ENCODE measurements at places on chromosomes 4 and X.
A peak's percentile ranks its signal among the peaks of the same experiment; 100 is the strongest.

DNA sequence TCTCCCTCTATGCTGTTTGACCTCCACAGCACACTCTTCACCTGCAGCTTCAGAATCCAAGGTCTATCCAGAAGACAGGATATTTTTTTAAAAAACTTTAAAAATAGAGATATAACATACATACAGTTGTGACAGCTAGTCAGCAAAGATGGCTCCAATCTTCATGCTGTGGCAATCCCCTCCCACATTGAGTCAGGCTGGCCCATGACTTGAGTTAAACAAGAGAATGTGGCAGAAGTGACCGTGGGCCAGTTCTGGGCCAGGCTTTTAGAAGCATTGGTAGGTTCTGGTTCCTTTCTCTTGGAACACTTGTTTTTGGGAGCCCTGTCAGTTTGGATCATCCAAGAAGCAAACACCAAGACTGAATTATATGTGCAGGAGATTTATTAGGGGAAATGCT is 36.1 kb upstream of the REPS2 start:
- DNase-seq, result no peak

- no peak for DNase-seq
Measured at GRCh38 chrX:41326431-41326830, 7.5 kb upstream of the DDX3X start.

- no peak for DNase-seq
Measured at GRCh38 chr4:120801137-120801758, 121.3 kb downstream of the PRDM5 start.

- DNase-seq, result no peak
Measured at GRCh38 chr4:173318240-173318639, 15.9 kb downstream of the HMGB2 start.

GRCh38 chr4:5887361-5888221 is 5.3 kb downstream of the CRMP1 start:
- no peak for DNase-seq

GRCh38 chr4:1113311-1114009 is at the start of gene RNF212:
TSS of gene RNF212 (minus strand) at chr4:1113564. CDS start at chr4:1113464, 100 bp downstream.
- peak; percentile 3 for DNase-seq

DNA sequence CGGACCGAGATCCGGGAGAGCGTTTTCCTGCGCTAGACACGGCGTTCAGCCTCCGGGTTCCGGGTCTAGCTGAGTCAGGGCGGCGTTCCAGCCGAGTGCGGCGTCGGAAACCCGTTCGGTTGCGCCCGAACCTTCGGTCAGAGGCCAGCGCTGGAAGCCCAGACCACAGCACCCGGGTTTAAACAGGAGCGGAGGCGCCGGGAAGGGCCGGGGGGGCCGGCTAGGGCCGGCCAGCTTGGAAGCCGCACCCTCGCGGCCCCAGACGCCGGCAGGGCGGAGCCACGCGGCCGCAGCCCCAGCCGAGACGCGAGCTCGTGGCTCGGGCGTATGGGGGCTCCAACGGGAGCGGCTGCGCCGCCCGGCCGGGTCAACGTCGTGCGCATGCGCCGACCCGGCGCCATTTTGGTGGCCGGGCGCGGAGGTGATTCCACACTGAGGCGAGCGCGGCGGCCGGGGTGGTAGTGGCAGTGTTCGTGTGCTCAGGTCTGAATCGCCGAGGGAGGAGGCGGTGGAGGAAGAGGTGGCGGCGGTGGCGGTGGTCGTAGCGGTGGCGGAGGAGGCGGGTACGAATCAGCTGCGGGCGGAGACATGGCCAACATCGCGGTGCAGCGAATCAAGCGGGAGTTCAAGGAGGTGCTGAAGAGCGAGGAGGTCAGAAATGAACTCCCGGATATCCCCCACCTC is at the start of gene UBE2K:
TSS of gene UBE2K (plus strand) at position 397 of the 684 bp plus-strand sequence. CDS start at position 589, 192 bp downstream.
- DNase-seq, result peak; percentile 77

DNA sequence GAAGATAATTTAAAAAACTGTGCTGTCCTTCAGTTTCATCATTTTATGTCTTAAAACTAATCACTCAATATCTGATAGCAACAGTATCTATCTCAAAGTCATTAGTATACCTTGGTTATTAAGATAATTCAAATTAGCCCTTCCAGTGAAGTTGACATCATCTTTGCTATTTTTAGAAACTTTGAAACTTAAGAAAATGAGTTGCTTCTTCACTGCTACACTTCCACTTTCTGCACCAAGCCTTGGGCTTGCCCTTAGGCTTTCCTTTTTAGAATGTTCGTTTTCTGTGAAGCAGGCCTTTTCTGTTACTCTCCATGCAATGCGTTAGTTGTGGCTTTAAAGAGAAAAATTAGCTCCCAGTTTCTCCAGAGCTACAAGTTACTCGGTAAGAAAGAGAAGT is 4.4 kb upstream of the VAMP7 start:
- no peak for DNase-seq

DNA sequence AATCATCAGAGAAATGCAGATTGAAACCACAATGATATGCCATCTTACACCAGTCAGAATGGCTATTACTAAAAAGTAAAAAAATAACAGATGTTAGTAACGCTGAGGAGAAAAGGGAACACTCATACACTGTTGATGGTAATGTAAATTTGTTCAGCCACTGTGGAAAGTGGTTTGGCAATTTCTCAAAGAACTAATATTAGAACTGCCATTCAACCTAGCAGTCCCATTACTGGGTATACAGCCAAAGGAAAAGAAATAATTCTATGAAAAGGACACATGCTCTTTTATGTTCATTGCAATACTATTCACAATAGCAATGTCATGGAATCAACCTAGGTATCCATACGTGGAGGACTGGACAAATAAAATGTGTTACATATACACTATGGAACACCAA is 566.3 kb downstream of the STPG2 start:
- DNase-seq, result no peak

DNA sequence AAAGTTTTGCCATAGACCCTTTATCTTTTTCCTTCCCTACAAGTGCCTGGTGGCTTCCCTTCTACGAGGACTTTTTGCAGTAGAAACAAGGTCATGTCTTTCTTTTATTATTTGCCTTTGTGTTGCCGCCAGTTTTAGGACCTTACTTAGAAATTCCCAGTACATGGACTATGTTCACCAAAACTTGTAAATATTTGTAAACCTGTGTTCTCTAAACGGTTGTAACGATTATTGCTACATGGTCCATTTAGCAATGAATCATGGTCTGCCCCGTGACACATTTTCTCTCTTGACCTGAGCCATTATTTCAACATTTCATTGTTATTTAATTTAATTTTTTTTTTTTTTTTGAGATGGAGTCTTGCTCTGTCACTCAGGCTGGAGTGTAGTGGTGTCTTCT is 110.7 kb downstream of the MFAP3L start:
- DNase-seq, result no peak

DNA sequence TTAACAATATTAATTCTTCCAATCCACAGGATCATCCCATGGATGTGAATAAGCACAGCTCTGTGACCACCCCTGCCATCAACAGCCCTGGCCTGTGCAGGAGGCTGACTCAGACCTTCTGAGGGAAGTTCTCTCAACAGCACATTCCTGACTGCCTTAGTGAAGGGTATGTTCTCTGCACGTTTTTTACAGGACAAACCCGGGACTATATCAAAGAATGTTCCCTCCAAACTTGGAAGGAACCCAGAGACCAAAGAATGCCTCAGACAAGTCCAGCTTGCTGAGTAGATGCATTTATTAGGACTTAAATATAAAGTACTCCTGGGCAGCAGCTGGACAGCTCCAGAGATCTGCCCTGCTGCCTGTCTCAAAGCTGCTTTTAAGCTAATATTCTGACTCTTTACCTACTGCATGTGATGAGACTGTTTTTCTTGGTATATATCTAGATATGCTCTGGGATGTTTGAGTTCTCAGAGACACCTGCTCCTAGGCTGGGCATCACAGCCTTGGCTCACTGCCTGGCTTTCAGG is 1127.8 kb upstream of the PRKX start:
- no peak for DNase-seq

DNA sequence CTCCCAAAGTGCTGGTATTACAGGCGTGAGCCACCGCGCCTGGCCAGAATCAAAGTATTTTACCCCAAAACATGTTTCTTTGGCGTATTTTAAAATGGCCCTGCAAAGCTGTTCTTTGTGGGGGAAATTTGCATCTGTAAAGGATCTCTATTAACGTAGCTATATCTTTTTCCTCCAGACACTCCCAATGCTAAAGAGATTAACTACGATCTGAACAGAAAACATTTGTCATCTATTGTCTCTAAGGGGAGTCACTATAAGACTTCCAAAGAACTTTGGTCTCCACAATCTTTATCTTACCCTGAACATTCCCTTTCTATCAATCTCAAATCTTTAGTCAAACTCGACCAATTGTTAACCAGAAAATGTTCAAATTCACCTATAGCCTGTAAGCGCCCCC is 19.1 kb upstream of the PDS5A start:
- no peak for DNase-seq

DNA sequence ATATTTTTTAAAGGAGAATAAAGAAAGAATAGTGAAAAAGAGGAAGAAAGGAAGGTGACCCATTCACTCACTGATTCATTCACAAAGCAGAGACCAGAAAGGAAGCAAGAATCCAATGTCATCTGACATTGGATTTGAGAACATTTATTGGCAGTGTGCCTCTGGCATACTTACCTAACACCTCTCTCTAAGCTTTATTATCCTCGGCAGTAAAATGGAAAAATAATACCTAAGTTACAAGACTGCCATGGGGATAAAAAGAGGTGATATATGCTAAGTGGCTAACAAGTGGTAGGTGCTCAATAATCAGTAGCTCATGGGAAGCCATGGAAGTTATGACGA is 41.6 kb upstream of the PPARGC1A start:
- no peak for DNase-seq

- DNase-seq, result no peak
Measured at GRCh38 chr4:118711052-118711451, 25.9 kb downstream of the METTL14 start.

DNA sequence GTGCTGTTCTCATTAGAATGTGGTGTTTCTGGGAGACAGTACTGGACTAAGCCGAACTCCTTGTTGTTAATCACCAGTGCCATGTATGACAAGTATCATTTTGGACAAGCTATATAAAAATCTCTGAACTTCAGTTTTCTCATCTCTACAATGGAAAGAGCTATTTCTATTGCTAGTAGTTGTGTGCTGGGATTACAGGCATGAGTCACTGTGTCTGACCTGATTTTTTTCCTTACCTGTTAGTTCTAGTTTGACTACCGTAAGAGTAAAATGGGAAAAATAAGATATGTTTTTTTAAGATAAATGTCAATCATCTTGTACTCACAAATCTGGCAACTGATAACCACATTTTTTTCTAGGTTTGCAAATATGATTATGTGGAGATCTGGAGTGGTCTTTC is 192.3 kb downstream of the TLL1 start:
- DNase-seq, result no peak

DNA sequence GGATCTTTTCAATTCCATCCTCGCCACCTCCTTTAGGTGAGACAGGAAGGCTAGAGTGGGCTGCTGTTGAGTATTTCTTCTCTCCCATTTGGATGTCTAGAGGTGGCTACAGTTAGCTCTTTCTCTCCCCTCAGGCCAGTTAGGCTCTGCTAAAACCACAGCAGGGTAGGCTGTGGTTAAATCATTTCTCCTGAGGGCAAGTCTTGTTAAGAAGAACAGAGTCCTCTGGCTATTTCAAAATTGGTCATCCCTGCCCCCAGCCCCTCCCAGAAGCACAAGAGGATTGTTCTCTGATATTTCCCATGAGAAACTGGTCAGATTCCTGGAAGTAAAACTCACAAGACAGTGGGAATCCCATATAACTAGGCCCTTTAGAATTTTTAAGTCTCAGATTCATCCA is 1359.5 kb downstream of the TECRL start:
- no peak for DNase-seq

GRCh38 chr4:41360214-41360920 is 103.6 kb downstream of the UCHL1 start:
- DNase-seq, result no peak

- no peak for DNase-seq
Measured at GRCh38 chr4:139606579-139607501, 50.8 kb upstream of the SETD7 start.

DNA sequence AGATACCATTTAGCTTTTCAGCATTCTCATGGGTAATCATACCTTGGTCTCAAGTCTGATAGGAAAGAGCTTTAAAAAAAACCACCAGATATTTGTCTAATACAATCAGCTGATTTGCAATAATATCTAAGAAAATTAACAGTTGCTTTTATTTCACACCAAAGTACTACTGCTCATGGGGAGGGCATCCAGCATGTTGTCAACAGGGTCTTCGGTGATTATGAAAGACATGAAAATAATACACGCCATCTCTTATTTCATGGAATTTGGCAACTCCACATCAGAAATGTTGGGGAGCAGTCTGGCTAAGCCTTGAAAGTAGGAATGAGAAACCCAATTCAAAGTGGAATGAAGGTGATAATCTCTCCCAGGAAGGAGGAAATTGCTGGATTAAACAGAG is 3.0 kb downstream of the ASB5 start:
- DNase-seq, result no peak

DNA sequence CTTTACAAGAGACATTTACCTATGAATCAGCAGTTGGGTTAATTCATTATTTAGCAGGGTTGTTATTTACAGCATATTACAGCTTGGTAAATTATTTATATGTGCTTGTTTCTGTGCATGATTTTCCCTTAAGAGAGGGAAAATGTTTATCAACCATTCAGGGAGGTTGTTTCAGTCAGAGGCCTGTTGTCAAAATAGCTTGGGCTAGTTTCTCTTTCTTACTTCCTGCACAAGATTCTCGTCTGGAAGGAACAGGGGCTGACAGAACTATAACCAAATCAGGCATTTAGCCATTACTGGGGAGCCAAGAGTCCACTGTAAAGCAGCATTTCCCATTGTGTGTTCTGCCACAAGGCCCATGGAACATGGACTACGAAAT is 135.8 kb downstream of the HS6ST2 start:
- DNase-seq, result no peak

DNA sequence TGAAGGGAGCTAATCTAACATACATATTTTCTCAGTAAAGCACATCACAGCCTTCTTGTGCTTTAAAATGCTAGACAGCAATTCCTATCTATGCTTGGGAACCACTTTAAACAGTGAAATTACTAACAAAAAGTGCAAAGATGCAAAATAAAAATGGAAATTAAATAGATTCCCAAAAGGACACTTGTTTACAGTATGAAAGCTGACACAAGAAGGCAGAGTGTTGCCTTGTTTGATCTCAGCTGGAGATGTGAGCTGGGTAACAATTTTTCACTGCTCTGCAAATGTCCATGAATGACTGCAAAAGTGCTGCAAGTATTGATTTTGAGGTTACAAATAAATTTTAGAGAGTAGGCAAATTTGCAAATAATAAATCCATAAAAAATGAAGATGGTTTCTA is 22.3 kb downstream of the GRIA2 start:
- no peak for DNase-seq

DNA sequence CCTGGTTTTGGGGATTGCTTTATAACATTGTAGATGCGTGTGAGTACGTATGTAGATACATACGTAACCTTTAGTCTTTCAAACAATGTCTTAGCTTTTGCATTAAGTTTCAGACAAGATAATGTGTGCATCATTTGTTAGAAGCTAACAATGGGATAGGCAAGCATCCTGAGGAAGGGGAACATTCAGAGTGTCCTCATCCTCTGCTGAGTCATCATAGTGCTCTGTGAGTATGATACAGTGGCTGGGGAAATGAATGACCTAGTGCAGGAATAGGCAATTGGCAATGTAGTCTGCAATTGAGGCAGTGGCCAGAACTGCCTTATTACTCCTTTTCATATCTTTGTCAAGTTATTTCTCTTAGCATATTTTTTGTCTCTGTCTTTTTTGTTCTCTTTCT is 7.3 kb downstream of the NAP1L5 start:
- no peak for DNase-seq
